ENCODE measurements at places on chromosomes 6 and 20.
A peak's percentile ranks its signal among the peaks of the same experiment; 100 is the strongest.

GRCh38 chr6:127204281-127204680 is 62.4 kb upstream of the RNF146 start:
- DNase-seq: no peak

GRCh38 chr6:130128326-130128725 is 94.4 kb downstream of the SAMD3 start:
- DNase-seq: no peak

GRCh38 chr20:18657575-18657974 is 69.7 kb downstream of the DTD1 start:
- no peak for DNase-seq

DNA sequence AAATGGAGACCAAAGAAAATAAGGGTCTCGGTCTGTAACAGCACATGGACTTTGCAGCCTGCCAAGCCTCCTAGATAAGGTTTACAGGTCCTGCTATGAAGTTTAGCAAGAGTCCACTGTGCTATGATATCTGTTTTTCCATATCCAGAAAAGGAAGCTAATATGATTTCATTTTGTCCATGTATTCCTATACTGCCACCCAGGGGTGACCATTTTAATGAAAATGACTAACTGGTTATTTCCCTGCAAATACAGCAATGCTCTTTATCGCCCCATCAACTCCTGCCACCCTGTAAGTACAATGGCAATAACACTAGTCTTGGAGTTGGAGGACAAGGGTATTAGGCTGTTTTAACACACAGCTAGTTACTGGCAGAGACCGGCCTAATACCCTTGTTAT is 115.2 kb upstream of the GLP1R start:
- no peak for DNase-seq

DNA sequence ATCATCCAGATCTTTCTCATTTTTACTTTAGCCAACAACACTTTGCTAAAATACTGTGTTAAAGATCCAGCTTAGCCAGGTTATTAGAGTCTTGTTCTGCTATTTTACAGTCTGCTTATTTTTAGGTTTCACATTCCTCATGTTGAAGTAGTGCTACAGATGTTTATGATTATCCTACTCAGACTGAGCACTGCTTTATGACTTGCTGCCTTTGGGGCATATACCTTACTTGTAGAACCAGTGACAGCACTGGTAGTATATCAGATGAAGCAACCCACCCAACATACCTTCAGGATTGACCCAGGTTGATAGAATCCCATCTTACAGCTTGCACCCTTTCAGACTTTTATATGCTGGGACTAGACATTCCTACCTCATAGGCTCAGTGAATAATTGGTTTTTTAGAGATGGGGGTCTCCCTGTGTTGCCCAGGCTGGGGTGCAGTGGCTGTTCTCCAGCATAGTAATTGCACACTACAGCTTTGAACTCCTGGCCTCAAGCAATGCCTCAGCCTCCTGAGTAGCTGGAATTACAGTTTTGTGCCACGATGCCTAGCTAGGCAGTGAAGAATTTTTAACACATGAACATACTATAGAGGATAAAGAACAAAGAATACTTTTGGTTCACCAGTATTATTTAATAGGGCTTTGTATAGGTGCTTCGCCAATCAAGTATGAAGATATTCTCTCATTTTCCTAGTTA is 63.8 kb upstream of the DYNLRB1 start:
- no peak for DNase-seq

GRCh38 chr20:62624325-62624690 is 18.0 kb upstream of the SLCO4A1 start:
- DNase-seq: no peak

DNA sequence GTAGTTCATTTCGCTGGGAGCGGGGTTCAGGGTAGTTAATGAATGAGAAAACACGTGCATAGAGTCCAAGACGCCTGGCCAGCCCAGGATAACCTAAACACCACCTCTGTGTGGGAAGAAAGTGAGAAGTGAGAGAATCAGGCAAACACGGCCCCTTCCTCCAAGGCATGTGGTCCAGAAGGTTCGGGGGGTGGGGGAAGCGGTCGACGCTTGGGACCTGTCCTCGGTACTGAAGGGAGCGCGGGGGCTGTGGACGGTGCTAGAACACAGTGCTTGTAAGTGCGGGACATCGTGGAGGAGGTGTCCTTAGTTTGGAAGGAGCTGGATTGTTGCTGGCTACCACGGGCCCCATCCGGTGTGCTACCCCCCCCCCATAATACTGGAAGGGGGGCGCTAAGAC is 1.7 kb upstream of the VSTM2L start:
- no peak for DNase-seq

DNA sequence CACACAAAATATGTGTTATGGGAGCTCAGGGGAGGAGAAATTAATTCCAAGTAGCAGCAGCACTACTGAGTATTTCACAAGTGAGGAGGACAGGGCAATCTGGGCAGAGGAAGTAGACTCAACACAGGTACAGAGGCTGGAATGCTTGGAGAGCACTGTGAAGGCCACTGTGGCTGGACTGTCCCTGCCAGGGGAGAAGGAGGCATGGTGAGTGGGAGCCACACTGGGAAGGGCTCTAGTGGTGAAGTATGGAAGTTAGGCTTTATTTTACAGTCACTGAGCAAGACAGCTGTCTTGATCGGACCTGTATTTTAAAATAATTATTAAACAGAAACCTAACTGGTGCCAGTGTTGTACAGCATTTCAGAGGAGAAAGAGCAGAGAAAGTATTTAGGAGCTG is 28.8 kb downstream of the FAM229B start:
- no peak for DNase-seq

- DNase-seq: no peak
Observed at GRCh38 chr6:1631251-1631650, 21.5 kb downstream of the FOXC1 start.

GRCh38 chr6:100465701-100466409 is 1.1 kb upstream of the SIM1 start:
- no peak for DNase-seq

- DNase-seq: peak; percentile 38
Observed at GRCh38 chr20:62651285-62652021, 9.2 kb downstream of the SLCO4A1 start.

DNA sequence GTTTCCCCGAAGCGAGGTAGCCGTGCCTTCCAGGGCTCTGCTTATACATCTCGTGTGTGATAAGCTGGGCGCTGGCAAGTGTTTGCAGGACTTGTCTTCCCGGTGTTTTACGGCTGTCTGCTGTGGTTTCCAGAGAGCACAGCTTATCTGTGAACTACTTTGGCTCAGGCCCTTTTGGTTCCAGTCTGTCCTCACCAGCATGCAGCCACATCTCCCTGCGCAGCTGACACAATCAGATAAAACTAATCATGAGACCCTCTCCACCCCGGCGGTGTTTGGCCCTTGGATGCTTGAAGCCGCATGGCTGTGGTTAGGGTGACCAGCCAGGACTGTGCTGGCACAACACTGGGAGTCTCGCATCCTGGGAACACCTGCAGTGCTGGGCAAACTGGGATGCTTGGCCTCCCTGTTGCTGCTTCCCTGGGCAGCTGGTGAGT is 241.8 kb upstream of the FOXQ1 start:
- no peak for DNase-seq

DNA sequence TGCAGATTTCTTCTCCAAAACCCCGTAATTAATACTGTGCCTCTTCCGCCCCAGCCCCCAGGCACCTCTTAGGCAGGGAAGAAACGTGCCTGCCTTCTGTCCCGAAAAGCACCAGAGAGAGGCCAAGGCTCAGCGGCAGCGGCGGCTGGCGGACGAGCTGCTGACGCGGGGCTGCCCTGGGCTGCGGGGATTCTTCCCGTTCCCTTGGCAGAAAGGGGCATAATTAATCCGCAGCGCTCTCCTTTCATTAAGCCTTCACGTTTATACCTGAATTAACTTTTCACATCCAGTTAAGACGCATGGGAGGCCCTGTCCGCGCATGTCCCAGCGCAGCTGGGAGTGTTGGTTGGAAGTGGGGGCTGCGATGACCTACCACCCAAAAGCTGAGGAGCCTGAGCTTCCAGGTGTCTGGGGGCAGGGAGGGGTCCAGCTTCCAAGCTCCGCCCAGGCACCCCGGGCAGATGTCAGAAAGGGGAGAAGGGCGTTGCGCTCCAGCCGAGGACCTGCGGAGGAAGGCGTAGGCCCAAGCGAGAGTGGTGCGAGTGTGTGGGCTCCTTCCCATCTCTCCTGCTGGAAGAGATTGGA is 167.4 kb upstream of the LRFN2 start:
- no peak for DNase-seq

DNA sequence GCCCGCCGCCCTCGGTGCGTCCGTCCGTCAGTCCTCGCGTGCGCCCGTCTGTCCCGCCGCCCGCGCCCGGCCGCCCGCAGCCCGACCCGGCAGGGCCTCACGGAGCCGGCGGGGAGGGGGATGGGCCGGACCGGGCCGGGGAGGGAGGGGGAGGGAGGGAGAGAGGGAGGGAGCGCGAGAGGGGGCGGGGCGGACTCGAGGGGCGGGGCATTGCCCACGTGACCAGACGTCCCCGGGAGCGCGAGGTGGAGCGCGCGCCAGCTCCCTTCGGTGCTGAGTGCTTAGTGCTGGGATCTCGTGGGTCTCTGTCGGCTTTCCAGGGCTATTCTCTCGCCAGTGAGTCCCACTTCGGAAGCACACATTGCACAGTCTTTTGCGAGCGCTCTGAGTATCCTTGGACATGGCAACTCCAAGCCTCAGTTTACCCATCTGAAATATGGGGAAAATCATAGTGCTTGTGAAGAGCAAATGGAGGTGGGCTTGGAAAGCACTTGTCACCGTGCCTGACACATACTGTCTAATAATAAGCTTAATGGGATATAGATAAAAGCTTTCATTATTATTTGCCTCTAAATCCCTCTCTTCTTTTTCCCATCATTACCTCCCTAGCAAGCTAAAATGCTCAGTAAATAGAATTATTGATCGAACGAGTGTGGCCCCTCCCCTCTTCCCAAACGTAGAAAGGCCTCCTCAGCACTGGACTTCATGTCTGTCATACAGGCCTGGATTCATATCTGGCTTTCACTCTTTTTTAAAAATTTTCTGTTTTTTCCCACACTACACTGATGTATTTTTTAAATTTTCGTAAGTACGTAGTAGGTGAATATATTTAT is at the start of gene NCOA6:
Gene NCOA6 (minus strand): TSS at position 122 of the 833 bp plus-strand sequence. CDS start 43,296 bp downstream, outside the sequence.
- DNase-seq: peak; percentile 85

All from activated naive CD4-positive, alpha-beta T cell (primary cell).